Activated T-helper 17 cell treated with anti-CD3 and anti-CD28 coated beads, Interleukin-2, amount 50 U/mL, for 72 hours (primary cell): ENCODE measurements at places on chromosomes 6 and 20. TPM values are rescaled to one million over a fixed set of nuclear protein-coding genes. Genes with fewer than 3 reads are reported as not detected.

ANKRD6 gene
- total RNA-seq: 1.6 TPM

TMC2 gene
- total RNA-seq: not detected

RFX6 gene
- total RNA-seq: not detected

SEMG2 gene
- not detected for total RNA-seq

SLC22A2 gene
- total RNA-seq: not detected

RRAGD gene
- 8.8 TPM for total RNA-seq

BLCAP gene
- 30.0 TPM for total RNA-seq

CFAP61 gene
- not detected for total RNA-seq

FAM217A gene
- total RNA-seq: not detected

MATN4 gene
- 0.66 TPM for total RNA-seq

PPIL6 gene
- 0.39 TPM for total RNA-seq

KCNK17 gene
- not detected for total RNA-seq

SMIM28 gene
- not detected for total RNA-seq

UQCC2 gene
- total RNA-seq: 65.5 TPM
